Neural crest cell (in vitro differentiated cells): ENCODE measurements at places on chromosomes 1 and 21.

- no peaks in the 10 kb centered on the region for H3K36me3 ChIP-seq
- no peaks in the 10 kb centered on the region for H3K4me1 ChIP-seq
- H3K4me3 ChIP-seq: no peak overlapping the region
- peaks cover 2% of the 10 kb centered on the region for H3K27me3 ChIP-seq
These were observed 74.9 kb upstream of the ANGPTL1 start for GRCh38 chr1:178945763-178946266.

- no peak for DNase-seq
- H3K27me3 ChIP-seq: peaks cover 13% of the 10 kb centered on the region
- H3K27ac ChIP-seq: no peak overlapping the region
- H3K4me1 ChIP-seq: no peaks in the 10 kb centered on the region
These were observed 52.1 kb upstream of the DIPK1A start for GRCh38 chr1:93013145-93014065.

DNA sequence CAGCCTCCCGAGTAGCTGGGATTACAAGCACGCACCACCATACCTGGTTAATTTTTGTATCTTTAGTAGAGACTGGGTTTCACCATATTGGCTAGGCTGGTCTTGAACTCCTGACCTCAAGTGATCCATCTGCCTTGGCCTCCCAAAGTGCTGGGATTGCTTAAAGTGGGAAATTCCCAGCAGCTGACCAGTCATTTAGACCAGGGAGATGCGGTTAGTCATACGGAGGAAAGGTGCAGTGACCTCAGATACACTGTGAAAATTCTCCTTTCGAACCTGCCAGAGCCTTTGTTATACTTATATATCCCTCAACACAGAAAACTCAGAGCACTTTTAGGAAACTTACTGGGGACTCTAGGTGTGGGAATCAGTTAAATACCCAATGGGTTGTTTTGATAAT lies 39.6 kb downstream of the MAP10 start:
- DNase-seq: no peak
- H3K27ac ChIP-seq: no peak overlapping the region
- H3K4me1 ChIP-seq: peaks cover 33% of the 10 kb centered on the region
- no peak overlapping the region for H3K4me3 ChIP-seq

- no peak overlapping the region for H3K27ac ChIP-seq
- no peaks in the 10 kb centered on the region for H3K27me3 ChIP-seq
- no peak overlapping the region for H3K4me3 ChIP-seq
- peaks cover 8% of the 10 kb centered on the region for H3K36me3 ChIP-seq
These were observed 37.9 kb downstream of the GNG12 start for GRCh38 chr1:67795179-67795912.

- peak; percentile 42 for DNase-seq
- peaks cover 21% of the 10 kb centered on the region for H3K27me3 ChIP-seq
- H3K4me3 ChIP-seq: peak overlapping the region; percentile 84
- no peaks in the 10 kb centered on the region for H3K36me3 ChIP-seq
These were observed 16.1 kb upstream of the STMN1 start for GRCh38 chr1:25922056-25922970.
